ENCODE measurements at places on chromosomes 6 and 20. TPM values are rescaled to one million over a fixed set of nuclear protein-coding genes. Genes with fewer than 3 reads are reported as not detected.
A peak's percentile ranks its signal among the peaks of the same experiment; 100 is the strongest.

DNA sequence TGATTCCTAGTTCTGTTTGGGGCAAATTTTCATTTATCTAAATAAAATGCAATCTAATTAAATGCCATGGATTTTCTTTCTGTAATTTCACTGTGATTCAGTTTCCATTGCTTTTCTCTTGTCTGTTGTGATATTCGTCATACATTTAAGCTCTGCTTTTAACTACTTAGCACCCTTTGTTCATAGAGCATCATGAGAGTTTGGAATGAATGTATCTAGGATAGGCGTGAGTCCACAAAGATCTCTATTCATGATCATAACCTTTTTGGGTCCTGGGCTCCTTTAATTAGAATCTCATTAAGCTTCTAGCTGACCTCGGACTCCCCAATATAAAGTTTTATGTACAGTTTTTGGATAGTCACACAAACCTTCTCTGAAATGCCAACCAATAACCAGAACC, 32.9 kb downstream of the ZBTB2 start:
- no peak for DNase-seq
- H3K27me3 ChIP-seq = no peaks in the 10 kb centered on the region
- peaks cover 14% of the 10 kb centered on the region for H3K36me3 ChIP-seq
- H3K27ac ChIP-seq = no peak overlapping the region

DNA sequence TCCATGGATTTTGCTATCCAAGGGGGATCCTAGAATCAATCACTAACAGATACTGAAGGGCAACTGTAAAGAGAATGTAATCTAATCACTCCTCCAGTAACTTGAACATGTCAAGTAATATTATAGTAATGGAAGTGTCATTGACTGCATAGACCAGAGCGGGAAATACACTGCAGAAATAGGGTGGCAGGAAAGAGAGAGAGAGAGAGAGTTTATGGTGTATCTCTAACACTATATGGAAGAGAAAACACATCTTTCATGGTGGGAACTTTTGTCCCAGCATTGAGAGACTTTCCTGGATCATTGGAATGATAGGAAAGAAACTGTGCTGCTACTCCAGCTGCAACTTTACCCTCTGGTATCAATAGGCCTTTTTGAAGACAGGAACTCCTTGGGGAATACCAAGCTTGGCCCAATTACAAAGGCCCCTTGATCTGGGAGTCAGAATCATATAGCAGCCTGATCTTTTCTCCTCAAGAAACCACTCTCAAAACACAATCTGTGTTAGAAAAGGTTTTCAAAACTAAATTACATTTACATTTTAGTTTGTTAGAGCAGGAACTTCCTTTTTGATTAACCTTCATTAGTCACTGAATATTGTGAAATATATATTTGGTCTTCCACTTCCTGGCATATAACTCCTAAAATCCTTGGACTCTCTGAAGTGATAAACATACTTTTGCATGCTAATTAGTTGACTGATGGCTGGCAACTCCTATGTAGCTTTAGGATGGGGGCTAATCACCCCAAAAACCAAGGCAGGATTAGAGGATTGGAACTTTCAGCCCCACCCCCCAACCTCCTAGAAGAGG, 29.5 kb upstream of the RNGTT start:
- H3K4me3 ChIP-seq = no peak overlapping the region
- no peak overlapping the region for H3K27ac ChIP-seq
- DNase-seq = no peak
- H3K36me3 ChIP-seq = no peaks in the 10 kb centered on the region
- H3K4me1 ChIP-seq = no peaks in the 10 kb centered on the region

GRCh38 chr6:75206576-75207342, 906 bp upstream of the COL12A1 start:
- DNase-seq = no peak
- H3K27me3 ChIP-seq = peaks cover 5% of the 10 kb centered on the region
- H3K4me3 ChIP-seq = peak overlapping the region; percentile 62

SAPCD1 gene
- total RNA-seq = 6.3 TPM

DNA sequence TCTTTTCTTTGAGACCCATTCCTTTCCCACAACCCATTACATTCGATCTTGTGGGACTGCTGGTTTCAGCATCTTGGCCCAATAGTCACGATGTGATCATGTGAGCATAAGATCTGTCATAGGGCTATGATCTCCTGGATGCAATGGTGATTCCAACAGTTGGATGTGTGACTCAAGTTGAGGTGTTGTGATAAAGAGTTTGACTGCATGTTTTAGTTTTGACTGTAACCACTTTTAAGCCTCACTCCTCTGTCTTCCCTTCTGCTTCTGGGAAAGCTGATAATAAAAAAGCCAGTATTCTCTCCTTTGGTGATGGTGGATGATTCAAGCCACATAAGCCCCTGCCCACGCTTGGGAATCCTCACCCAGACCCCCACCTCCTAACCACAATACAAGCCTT, 117.0 kb upstream of the ASCC3 start:
- no peaks in the 10 kb centered on the region for H3K36me3 ChIP-seq
- no peak overlapping the region for H3K27ac ChIP-seq
- no peaks in the 10 kb centered on the region for H3K4me1 ChIP-seq
- no peaks in the 10 kb centered on the region for H3K27me3 ChIP-seq

DNA sequence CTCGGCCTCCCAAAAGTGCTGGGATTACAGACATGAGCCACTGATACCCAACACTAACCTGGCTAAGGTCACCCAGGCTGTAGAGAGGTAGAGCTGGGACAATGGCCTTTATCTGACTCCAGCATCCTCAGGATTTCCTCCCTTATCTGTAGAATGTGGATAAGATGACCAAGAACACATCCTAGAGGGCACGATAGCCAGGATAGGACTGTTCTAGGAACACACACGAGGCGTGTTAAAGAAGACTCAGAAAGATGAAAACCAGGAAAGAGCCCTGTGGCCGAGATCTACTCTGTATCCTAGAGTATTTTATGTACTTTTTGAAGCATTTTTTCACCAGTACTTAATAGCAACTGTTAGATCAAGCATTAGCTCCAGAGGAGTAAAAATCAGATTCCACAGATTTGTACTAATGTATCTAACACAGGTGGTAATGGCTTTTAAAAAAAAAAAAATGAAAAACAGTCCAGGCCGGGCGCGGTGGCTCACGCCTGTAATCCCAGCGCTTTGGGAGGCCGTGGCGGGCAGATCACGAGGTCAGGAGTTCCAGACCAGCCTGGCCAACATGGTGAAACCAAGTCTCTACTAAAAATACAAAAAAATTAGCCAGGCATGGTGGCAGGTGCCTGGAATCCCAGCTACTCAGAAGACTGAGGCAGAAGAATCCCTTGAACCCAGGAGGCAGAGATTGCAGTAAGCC, 17.3 kb downstream of the PPP1R10 start:
- no peaks in the 10 kb centered on the region for H3K27me3 ChIP-seq
- H3K36me3 ChIP-seq = peaks cover 10% of the 10 kb centered on the region
- no peak overlapping the region for H3K4me3 ChIP-seq
- no peak overlapping the region for H3K27ac ChIP-seq
- H3K4me1 ChIP-seq = no peaks in the 10 kb centered on the region
- DNase-seq = no peak

PLCB4 gene
- 1.5 TPM for total RNA-seq

GRCh38 chr20:54079652-54080051, 9.3 kb upstream of the BCAS1 start:
- peak overlapping the region; percentile 62 for H3K27ac ChIP-seq
- H3K36me3 ChIP-seq = no peaks in the 10 kb centered on the region
- H3K27me3 ChIP-seq = no peaks in the 10 kb centered on the region
- no peak overlapping the region for H3K4me3 ChIP-seq
- DNase-seq = no peak

- no peaks in the 10 kb centered on the region for H3K27me3 ChIP-seq
- no peaks in the 10 kb centered on the region for H3K36me3 ChIP-seq
- no peak for DNase-seq
- no peak overlapping the region for H3K4me3 ChIP-seq
- no peaks in the 10 kb centered on the region for H3K4me1 ChIP-seq
- H3K27ac ChIP-seq = no peak overlapping the region
These were observed 563.0 kb upstream of the AGPAT4 start for GRCh38 chr6:161836643-161837448.

DNA sequence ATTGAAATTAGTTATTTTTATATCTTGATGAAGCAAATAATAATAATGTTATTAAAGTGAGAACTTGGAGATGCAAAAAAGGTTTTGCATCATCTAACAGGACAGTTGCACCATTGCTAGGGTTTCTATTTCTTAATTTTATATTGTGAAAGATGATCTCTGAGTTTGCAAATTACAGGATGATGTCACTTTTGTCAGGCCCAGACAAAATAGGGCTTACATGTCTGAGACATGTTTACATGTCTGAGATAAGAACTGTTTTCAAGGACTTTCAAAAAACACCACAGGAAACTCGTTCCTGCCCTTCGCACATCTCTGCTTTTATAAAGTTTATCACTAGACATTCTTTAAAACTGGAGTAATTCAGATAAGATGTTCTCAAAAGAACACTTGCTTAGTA, 1075.8 kb upstream of the MANEA start:
- H3K27me3 ChIP-seq = no peaks in the 10 kb centered on the region
- H3K36me3 ChIP-seq = no peaks in the 10 kb centered on the region
- no peaks in the 10 kb centered on the region for H3K4me1 ChIP-seq
- DNase-seq = no peak

DNA sequence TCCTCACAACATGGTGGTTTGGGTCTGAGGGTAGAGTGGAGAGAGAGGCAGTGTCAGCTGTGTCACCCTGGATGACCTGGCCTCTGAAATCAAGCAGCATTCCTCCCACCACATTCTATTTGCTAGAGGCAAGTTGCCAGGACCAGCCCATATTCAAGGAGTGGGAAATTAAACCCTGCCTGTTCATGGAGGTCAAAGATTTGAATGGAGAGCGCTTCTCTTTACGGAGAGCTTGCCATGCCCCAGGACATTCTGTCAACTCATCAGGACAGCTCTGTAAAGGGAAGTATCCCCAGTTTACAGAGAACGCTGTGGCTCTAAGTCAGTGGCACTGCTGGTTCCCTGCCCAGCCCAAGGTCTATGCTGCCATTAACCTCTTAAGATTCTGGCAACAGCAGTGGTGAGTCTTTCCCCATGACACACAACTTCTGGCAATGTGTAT, 90.0 kb upstream of the INSM1 start:
- no peak overlapping the region for H3K4me3 ChIP-seq
- H3K36me3 ChIP-seq = no peaks in the 10 kb centered on the region
- no peak overlapping the region for H3K27ac ChIP-seq
- DNase-seq = no peak
- no peaks in the 10 kb centered on the region for H3K4me1 ChIP-seq
- H3K27me3 ChIP-seq = no peaks in the 10 kb centered on the region

DNA sequence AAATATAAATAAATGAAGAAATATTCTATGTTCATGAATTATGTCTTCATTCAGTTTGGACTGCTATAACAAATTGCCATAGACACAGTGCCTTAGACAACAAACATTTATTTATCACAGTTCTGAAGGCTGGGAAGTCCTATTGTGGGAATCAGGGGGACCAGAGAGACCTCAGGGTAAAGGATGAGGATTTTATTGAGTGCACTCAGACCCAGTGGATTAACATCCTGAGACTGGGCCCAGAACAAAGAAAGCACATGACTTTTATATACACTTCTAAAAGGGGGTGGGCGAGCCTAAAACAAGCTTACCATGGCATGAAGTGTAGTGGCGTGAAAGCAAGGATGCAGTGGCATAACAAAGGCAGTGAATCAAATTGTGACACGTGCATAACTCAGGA, 26.9 kb upstream of the CBLN4 start:
- H3K4me1 ChIP-seq = no peaks in the 10 kb centered on the region
- H3K36me3 ChIP-seq = no peaks in the 10 kb centered on the region
- H3K27me3 ChIP-seq = no peaks in the 10 kb centered on the region

GRCh38 chr6:130365166-130366106, at the start of gene TMEM200A:
TMEM200A (plus strand) TSS chr6:130366017; CDS start chr6:130440423, 74,406 bp downstream.
- no peaks in the 10 kb centered on the region for H3K36me3 ChIP-seq
- H3K27ac ChIP-seq = no peak within 1 kb of the TSS
- no peak for DNase-seq
- no peaks in the 10 kb centered on the region for H3K4me1 ChIP-seq
- peak within 1 kb of the TSS; percentile 40 for H3K4me3 ChIP-seq

DNA sequence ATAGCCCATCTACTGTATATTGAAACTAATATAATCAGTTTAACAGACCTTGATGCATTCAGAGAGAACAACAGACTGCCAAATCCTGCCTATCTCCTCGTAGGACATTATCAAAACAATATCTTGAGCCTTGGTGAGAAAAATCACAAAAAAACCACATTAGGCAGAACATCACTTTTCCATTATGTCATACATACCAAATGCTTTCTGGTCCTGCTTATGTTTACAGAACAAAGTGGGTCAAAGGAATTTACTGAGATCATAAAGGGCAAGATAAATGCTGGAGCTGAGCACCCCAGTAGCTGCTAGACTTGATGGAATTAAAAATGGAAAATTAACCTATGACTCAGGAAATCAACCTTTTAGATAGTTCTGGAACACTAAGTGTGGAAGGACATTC, 195.3 kb upstream of the KCNK16 start:
- no peaks in the 10 kb centered on the region for H3K36me3 ChIP-seq
- H3K4me3 ChIP-seq = no peak overlapping the region
- no peak for DNase-seq
- no peak overlapping the region for H3K27ac ChIP-seq

DNA sequence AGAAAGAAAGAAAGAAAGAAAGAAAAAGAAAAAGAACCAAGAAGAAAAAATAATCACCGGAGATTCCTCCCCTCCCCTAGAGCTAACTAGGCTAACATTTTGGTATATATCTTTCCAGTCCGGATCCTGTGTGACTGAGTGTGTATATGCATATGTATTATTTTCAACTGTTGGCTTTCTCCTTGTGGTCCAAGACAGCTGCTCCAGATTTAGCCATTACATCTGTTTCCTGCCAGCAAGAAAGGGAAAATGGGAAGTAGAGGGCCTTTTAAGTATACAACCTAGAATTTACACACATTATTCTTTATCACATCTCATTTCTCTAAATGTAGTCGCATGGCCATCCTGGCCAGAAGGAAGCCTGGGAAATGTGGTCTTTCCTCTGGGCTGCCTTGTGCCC, 15.2 kb downstream of the SLC52A3 start:
- no peaks in the 10 kb centered on the region for H3K36me3 ChIP-seq

DNA sequence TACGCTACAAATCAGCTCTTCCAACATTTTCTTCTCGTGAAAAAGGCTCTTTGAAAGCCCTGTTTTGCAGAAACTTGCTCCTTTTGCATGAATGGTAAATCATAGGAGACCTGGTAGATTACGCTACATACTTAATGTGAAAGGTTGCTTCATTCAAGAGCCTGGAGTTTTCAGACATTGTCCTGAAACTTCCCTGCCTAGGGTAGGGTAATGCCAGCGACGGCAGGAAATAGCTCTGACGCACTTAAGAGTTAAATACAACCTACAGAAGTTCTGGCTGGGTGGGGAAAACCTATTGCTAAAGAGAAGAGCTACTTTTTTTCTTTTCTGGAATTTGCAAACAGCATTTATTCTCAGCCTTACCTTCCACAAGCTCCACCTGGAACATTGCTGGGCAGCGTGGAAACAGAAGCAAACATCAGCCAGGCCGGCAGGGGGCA, 144.5 kb downstream of the LPA start:
- peak overlapping the region; percentile 69 for H3K4me3 ChIP-seq
- H3K4me1 ChIP-seq = no peaks in the 10 kb centered on the region
- no peak overlapping the region for H3K27ac ChIP-seq
- no peaks in the 10 kb centered on the region for H3K36me3 ChIP-seq

- H3K4me1 ChIP-seq = no peaks in the 10 kb centered on the region
- no peaks in the 10 kb centered on the region for H3K27me3 ChIP-seq
- H3K27ac ChIP-seq = no peak overlapping the region
- DNase-seq = no peak
These were observed 79.0 kb downstream of the BCKDHB start for GRCh38 chr6:80185492-80185891.

MACROD2 gene
- 1.2 TPM for total RNA-seq

- no peak overlapping the region for H3K4me3 ChIP-seq
- no peaks in the 10 kb centered on the region for H3K36me3 ChIP-seq
- H3K27ac ChIP-seq = no peak overlapping the region
- no peaks in the 10 kb centered on the region for H3K4me1 ChIP-seq
- H3K27me3 ChIP-seq = no peaks in the 10 kb centered on the region
These were observed 65.0 kb upstream of the CD93 start for GRCh38 chr20:23151008-23151703.
